Gastrocnemius medialis (tissue), 4 donors: ENCODE measurements at places on chromosomes 5 and 9. TPM values are rescaled to one million over a fixed set of nuclear protein-coding genes. Genes with fewer than 3 reads are reported as not detected.
A peak's percentile ranks its signal among the peaks of the same experiment; 100 is the strongest.

GRCh38 chr5:143133721-143134120, 269.8 kb downstream of the NR3C1 start:
- peaks cover 90% of the 10 kb centered on the region for H3K4me1 ChIP-seq
- no peaks in the 10 kb centered on the region for H3K36me3 ChIP-seq
- H3K4me3 ChIP-seq: peak overlapping the region; percentile 36
- no peaks in the 10 kb centered on the region for H3K27me3 ChIP-seq
- peak; percentile 89 for DNase-seq

DNA sequence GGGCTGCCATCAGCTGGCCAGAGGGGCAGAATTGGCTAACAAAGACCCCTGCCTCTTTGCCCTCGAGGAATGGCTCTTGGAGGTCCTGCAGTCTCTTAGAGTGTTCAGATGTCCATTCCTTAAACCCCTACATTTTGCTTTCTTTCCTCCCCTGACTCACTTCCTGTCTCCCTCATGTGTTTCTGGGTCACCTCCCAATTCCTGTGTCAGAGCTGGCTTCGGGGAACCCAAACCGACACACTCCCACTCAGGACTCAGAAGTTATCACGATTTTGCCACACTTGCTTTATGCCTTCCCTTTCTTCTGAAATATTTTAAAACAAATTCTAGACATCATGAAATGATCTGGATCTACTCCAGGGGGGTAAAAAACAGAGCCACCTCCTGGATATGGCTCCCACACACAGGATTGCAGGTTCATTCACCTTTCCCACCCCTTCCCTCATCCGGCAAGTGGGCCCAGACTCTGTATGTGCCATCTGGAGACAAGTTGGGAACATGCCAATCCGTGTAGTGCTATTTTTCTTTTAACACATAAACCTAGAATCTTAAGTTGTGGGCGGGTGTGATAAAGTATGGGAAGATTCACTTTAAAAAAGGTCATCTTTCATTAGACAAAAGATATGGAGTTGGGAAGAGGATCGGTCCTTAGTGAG, 145.7 kb downstream of the NXNL2 start:
- H3K27ac ChIP-seq: no peak overlapping the region
- H3K4me1 ChIP-seq: no peaks in the 10 kb centered on the region
- H3K4me3 ChIP-seq: no peak overlapping the region
- no peak for DNase-seq

DNA sequence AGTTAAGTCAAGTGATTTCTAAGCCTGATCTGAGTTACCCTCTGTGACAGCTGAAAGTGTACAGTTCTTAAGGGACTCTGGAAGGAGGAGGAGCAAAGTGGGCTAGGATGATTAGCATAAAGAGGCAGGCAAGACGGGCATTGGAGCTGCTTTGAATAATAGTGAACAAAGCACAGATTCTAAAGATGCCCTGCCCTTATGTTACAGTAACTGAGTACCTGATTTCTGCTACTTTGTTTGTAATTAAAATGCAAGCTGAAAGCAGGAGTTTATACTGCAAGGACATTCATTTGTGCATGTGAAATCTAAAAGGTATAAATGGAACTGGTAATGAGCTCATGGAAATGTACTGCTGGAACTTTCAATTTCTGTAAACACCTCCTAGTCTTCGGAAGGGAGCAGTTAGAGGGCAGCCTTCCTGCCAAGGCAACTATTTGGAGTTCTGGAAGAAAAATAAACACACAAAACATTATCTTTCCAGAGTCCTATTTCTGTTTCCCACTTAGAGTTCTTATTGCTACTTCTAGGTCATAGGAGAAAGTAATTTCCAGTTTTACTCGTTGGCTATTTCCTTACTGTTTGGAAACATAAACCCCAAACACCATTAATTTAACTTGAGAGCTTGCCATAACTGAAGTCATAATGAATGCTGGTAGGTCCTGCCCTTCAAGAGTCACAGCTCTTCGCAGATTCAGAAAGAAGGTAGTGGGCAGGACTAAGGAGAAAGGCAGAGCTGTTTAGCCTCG, at the start of gene RANBP3L:
RANBP3L (minus strand) TSS at position 45 of the 746 bp plus-strand sequence. CDS start 486 bp downstream, outside the sequence.
- no peaks in the 10 kb centered on the region for H3K36me3 ChIP-seq
- H3K27ac ChIP-seq: peak within 1 kb of the TSS; percentile 53
- DNase-seq: no peak
- no peaks in the 10 kb centered on the region for H3K27me3 ChIP-seq

DNA sequence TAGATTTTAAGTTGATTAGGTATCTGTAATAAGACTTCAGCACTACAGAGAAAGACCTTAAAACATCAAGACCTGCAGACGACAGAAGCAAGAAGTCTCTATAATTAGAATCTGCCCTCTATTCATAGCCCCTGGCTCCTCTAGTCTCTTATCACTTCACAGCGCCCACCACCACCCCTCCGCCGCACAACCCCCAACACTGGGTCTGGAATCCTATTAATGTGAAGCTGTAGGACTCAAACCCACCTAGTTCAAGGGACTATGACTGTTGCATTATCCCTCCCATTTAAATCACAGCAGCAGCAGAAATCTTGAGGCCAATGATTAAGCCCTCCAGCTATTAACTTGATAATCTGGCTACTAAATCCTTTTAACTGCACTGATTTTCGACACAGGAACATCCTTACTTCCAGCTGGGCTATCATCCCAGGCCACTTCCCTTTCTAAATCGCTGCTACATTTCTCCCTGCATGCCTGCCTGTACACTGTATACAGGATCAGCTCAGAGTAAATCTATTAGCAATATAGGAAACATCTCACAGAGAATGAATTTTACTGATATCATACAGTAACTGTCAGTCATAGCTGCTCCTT, 159.5 kb upstream of the GRAMD2B start:
- H3K4me1 ChIP-seq: no peaks in the 10 kb centered on the region
- H3K4me3 ChIP-seq: no peak overlapping the region
- H3K36me3 ChIP-seq: no peaks in the 10 kb centered on the region
- no peaks in the 10 kb centered on the region for H3K27me3 ChIP-seq

DNA sequence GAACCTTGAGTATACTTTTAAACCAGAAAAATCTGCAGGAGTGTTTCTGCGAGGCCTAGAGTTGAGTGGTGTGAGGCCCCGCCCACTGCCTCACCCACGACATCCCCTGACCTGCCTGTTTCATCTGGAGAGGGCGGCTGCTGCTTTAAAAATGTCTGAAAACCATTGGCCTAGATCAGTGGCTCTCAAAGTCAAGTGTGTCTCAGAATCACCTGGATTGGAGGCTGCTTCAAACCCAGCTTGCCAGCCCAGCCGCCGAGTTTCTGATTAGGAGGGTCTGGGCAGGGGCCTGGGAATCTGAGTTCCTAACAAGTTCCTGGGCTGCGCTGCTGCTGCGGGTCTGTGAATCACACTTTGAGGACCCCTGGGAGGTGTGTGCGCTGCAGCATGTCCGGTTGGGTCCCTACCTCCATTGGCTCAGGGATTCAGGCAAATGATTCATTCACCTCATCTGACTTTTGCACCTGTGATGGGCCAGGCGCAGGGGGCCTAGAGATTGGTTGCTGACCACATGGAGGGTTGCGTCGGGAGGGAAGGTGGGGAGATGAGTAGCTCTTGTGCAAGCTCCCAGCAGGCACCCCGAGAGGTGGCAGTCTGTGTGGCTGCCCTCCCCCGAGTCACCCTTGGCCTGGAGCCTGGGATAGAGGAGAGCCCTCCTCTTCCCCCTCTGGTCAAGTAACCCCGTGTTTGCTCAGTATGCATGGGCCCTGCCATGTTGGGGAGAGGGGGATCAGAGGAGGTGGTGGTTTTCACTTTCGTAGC, 27.6 kb upstream of the HMCN2 start:
- H3K4me3 ChIP-seq: no peak overlapping the region
- DNase-seq: no peak
- no peak overlapping the region for H3K27ac ChIP-seq
- no peaks in the 10 kb centered on the region for H3K27me3 ChIP-seq
- H3K4me1 ChIP-seq: no peaks in the 10 kb centered on the region

- H3K4me3 ChIP-seq: no peak overlapping the region
- no peaks in the 10 kb centered on the region for H3K27me3 ChIP-seq
- DNase-seq: peak; percentile 46
- H3K36me3 ChIP-seq: no peaks in the 10 kb centered on the region
These were observed 612.5 kb downstream of the EFNA5 start for GRCh38 chr5:107058235-107058634.

DNA sequence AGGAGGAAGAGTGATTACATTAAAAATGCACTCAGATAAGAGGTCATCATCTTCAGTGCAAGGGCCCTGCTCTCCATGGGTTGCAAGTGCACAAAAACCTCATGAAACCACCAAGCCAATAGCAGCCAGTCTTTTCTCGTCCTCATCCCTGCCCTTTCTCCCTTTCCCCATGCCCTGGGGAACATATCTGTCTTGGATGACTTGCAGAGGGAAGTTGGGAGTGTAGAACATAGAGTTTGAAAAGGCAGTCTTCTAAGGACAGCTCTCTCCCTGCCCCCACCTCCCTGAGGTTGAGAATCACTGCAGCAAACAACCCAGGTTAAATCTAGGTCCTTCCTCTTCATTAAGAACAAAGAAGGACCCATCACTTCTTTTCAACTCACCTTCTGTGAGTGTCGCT, 22.0 kb downstream of the DDX31 start:
- peaks cover 93% of the 10 kb centered on the region for H3K36me3 ChIP-seq
- no peaks in the 10 kb centered on the region for H3K27me3 ChIP-seq
- H3K4me3 ChIP-seq: no peak overlapping the region
- H3K27ac ChIP-seq: no peak overlapping the region
- H3K4me1 ChIP-seq: no peaks in the 10 kb centered on the region

GRCh38 chr5:35516271-35516670, 101.4 kb upstream of the SPEF2 start:
- H3K36me3 ChIP-seq: no peaks in the 10 kb centered on the region
- no peak overlapping the region for H3K4me3 ChIP-seq
- no peak overlapping the region for H3K27ac ChIP-seq
- no peak for DNase-seq
- no peaks in the 10 kb centered on the region for H3K4me1 ChIP-seq

DNA sequence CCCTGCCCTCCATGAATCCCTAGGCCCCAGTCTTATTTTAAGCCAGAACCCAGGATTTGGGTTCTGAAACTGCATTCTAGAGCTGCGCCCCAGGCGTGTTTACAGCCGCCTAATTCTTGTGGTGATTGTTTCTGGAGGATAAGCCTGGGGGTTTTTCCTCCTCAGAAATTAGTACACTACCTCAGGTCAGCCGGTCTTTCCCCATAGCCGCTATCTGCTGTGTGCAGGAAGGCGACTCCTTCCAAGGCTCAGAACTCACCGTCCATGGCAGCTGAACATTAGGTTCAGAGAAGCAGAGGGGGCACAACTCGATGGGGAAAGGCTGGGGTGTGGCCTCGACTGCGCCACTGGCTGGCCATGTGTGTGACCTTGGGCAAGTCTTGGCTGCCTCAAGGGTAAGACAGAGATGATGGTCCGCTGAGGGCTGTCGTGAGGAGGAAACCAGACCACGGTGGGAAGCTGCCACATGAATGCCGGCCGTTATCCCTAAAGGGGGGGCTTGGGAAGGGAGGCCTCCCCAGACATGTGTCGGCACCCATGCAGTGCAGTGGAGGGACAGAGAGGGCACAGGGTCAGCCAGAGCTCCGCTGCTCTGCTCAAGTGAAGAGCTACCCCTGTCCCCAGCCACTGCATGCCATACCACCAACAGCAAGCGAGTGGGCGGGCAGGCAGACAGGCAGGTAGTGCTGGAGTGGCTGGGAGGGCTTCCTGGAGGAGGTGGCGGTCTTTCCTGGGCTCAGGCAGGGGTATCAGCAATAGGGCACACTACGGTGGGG, 28.9 kb downstream of the SHB start:
- peaks cover 20% of the 10 kb centered on the region for H3K4me1 ChIP-seq
- no peak overlapping the region for H3K27ac ChIP-seq
- H3K27me3 ChIP-seq: no peaks in the 10 kb centered on the region
- no peak overlapping the region for H3K4me3 ChIP-seq

PCDHB4 gene
- 2.0 TPM for total RNA-seq

SCGB3A2 gene
- not detected for total RNA-seq
